ENCODE measurements at places on chromosomes 1 and 21.

- peaks cover 13% of the 10 kb centered on the region for H3K4me1 ChIP-seq
- H3K4me3 ChIP-seq: no peak overlapping the region
- no peaks in the 10 kb centered on the region for H3K27me3 ChIP-seq
- DNase-seq: no peak
- H3K27ac ChIP-seq: peak overlapping the region; percentile 85
- H3K36me3 ChIP-seq: no peaks in the 10 kb centered on the region
Observed at GRCh38 chr1:226676381-226676780, 62.7 kb downstream of the ITPKB start.

DNA sequence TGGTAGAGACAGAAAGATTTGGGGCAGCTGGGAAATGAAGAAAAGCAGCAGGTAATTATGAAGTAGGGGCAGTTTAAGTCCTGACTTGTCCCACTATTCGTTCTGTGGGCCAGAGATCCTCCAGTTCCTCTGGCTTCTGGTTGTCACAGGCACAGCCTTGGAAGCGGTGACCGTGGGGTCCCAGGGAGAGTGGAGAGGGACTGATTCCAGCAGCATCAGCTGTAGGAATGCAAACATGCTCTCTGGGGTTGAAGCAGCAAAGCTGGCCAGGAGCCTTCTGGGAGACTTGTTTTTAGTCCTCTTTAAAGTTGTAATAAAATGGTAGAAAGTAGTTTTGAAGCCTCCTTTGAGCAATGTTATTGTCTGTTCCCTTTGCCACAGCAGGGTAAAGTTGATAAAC, 488.0 kb downstream of the LMO4 start:
- H3K4me3 ChIP-seq: no peak overlapping the region
- H3K27ac ChIP-seq: no peak overlapping the region
- H3K27me3 ChIP-seq: no peaks in the 10 kb centered on the region
- H3K4me1 ChIP-seq: no peaks in the 10 kb centered on the region
- no peak for DNase-seq
- H3K36me3 ChIP-seq: no peaks in the 10 kb centered on the region

DNA sequence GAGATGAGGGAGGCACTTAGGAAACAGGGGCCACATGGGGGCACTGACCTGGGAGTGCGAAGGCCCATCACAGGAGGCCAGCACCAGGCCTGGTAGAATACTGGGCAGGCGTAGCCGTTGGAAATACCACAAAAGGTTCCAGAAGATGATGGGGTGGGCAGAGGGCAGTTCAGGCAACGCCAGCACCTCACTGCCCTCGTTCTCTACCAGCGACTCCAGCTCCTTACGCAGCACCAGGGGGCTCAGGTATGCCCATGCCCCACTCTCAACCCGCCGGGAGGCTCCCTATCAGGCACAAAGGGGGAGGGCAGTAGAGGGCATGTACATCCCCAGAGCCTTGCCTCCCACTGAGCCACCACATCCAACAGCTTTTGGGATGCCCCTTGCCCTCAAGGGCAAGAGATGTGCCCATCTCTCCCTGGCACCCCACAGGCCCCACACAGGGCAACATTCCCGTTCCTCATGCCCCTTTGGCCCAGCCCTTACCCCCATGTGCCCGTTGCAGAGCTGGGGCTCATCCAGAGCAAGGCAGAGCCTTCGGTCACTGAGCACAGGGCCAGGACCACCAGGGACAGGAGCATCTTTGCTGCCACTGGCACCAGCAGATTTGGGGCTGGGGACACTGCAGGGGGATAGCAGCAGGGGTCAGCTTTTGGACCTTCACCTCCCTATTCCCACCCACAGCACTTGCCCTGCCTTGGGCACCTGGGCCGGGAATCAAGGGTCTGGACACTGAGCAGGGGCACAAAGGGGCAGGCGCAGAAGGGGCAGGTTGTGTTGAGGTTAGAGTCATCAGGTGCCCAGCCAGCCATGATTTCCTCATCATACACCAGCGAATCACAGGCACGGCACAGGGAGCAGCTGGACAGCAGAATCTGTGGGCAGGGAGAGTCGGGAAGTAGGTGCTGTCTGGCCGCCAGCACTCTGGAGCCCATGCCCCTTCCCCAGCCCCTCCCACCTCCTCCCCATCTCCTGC, 9.7 kb upstream of the GATAD2B start:
- no peak overlapping the region for H3K27ac ChIP-seq
- no peaks in the 10 kb centered on the region for H3K27me3 ChIP-seq
- H3K4me3 ChIP-seq: no peak overlapping the region
- H3K36me3 ChIP-seq: peaks cover 71% of the 10 kb centered on the region
- H3K4me1 ChIP-seq: no peaks in the 10 kb centered on the region
- DNase-seq: no peak

DNA sequence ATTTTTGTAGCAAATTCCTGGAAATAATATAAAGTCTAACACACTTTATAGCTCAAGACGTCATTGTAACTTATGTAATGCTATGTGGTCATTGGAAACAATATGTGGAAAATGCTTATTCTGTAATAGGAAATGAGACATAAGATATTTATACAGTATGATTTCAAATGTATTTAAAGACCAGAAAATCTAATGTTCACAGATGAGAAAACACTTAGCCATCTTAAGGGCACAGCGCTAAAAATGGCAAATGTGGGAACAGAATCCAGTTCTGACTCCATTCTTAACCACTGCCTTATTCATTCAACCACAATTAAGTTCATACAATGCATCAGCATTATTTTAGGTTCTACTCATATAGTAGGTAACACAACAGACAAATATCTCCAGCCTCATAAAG, 12.5 kb downstream of the CSDE1 start:
- H3K27me3 ChIP-seq: no peaks in the 10 kb centered on the region
- peaks cover 5% of the 10 kb centered on the region for H3K4me1 ChIP-seq
- DNase-seq: no peak
- H3K36me3 ChIP-seq: peaks cover 61% of the 10 kb centered on the region

Data from ascending aorta (tissue), 2 donors.